ENCODE measurements at places on chromosomes 2 and 18. TPM values are rescaled to one million over a fixed set of nuclear protein-coding genes. Genes with fewer than 3 reads are reported as not detected.

Gene CPS1
- 4.2 TPM for total RNA-seq

Gene KIAA2012
- not detected for total RNA-seq

Gene TRABD2A
- total RNA-seq = 1.8 TPM

Gene CGREF1
- total RNA-seq = not detected

Gene ITPRIPL1
- 1.7 TPM for total RNA-seq

Gene TGOLN2
- 181 TPM for total RNA-seq

Gene MROH2A
- not detected for total RNA-seq

Gene OSR1
- total RNA-seq = 6.6 TPM

Gene ATP6V1B1
- 1.9 TPM for total RNA-seq

Gene NYAP2
- total RNA-seq = not detected
